ENCODE measurements at places on chromosomes 2 and 18. TPM values are rescaled to one million over a fixed set of nuclear protein-coding genes. Genes with fewer than 3 reads are reported as not detected.

The RBKS gene
- 1.8 TPM for polyA plus RNA-seq

The LYG2 gene
- not detected for polyA plus RNA-seq

The GALNT14 gene
- 0.04 TPM for polyA plus RNA-seq

The ATP8B1 gene
- polyA plus RNA-seq = 42.7 TPM

The DSG4 gene
- polyA plus RNA-seq = not detected

The ARHGAP25 gene
- 0.50 TPM for polyA plus RNA-seq

The CHST9 gene
- not detected for polyA plus RNA-seq

The AGXT gene
- polyA plus RNA-seq = not detected

The TEX261 gene
- 98.0 TPM for polyA plus RNA-seq

The RAB10 gene
- polyA plus RNA-seq = 37.2 TPM
